Fibroblast of lung (primary cell): ENCODE measurements at places on chromosomes 1 and 21.

DNA sequence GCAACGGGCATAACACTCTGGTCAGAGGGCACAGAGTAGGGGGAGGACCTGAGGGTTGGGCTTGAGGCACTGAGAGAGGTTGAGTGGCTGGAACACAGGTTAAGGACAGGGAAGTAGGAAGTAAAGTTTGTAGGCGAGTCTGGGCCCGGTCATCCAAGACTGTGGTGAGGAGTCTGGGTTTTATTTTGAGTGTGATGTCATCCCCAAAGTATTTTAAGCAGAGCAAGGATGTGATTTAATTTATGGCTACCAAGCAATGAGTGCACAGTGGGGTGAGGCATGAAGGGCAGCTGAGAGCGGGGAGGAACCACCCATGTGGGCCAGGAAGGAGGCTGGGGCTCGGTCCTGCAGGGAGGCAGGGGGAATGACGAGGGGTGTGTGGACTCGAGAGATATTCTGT, 11.2 kb upstream of the VWA5B1 start:
- peak; percentile 60 for DNase-seq

DNA sequence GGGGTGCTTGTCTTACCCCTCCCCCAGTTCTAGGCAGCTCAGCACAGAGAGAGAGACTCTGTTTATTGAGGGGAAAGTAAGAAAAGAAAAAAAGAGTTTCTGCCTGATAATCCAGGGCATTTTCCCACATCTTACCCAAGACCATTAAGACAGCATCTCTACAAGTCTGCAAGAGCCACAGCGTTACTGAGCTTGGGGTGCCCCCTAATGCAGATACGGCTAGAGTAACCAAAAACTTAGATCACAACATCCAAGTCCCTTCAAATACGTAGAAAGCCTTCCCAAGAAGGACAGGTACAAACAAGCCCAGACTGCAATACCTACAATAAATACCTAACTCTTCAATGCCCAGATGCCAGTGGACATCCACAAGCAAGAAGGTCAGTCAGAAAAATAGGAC, 6.2 kb upstream of the TEX50 start:
- DNase-seq = no peak

DNA sequence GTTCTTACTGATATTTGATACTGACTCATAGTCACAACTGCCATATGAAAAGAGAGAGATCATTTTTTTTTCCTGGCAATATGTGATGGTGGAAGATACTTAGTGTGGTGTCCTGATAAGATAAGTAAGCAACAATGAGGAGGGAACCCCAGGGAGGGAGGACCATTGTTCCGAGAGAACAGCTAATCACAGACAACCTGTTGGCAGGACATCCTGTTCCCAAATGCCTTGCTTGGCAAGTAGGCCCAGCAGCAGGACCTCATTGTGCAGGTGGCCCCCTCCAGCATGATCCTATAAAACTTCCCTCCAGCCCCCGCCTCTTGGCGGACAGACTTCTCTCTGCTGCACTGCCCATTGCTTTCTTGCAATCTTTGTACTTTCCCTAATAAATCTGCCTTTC, 329.4 kb upstream of the CHRM3 start:
- DNase-seq = no peak

- DNase-seq = no peak
Observed at GRCh38 chr1:12546771-12547585, 71.0 kb downstream of the DHRS3 start.
